Kasumi-1 (cell line): ENCODE measurements at places on chromosomes 16 and 17.
A peak's percentile ranks its signal among the peaks of the same experiment; 100 is the strongest.

DNA sequence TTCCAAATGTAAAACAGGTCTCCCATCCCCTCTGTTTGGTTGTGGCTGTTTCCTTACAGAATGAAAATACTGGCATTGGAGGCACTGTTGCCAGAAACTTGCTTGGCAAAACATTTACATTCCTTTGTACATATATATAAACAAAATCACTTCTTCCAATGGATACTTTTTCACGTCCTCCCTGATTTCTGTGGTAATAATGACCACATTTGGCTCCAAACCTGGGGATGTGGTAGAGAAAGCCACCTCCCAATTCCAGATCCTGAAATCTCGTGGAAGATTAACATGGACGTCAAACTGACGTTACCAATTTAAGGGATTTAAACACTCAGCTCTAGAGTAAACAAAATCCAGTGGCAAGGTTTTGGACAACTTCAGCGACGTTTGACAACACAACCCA lies 370.8 kb upstream of the ZFHX3 start:
- DNase-seq, result no peak

DNA sequence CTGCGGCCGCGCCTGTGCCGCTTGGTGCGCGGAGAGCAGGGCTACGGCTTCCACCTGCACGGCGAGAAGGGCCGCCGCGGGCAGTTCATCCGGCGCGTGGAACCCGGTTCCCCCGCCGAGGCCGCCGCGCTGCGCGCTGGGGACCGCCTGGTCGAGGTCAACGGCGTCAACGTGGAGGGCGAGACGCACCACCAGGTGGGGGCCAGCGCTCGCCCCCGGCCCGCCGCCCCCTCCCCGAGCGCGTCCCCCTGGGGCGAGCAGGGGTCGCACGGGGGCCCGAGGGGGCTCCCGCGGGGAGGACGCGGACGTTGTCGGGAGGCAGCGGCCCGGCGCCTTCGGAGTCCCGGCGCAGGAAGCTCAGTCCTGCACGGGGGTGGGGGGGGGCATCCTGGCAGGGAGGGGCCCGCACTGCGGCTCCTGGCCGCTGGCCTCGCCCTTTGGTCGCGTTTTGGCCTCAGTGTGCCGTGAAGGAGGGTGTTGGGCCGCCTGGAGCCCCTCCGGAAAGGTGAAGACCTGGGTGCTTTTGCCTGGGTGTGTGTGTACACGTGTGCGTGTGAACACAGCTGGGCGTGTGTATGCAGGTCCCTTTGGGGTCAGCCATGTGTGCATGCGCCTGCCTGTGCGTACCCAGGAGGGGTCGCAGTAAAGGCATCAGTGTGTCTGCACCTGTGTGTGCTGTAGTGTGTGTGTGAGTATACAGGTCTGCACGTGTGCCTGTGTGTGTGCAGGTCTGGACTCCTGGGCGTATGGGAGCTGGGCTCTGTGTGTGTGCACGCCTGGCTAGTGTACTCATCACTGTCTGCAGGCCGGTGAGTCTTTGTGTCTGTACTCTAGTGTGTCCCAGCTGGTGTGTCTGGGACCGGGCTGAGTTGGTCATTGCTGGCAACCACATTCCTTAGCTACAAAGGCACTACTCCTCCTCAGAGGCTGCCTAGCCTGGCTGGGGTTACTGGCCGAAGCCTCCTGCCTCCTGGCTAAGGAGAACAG lies 615 bp downstream of the NHERF2 start:
- DNase-seq, result no peak

DNA sequence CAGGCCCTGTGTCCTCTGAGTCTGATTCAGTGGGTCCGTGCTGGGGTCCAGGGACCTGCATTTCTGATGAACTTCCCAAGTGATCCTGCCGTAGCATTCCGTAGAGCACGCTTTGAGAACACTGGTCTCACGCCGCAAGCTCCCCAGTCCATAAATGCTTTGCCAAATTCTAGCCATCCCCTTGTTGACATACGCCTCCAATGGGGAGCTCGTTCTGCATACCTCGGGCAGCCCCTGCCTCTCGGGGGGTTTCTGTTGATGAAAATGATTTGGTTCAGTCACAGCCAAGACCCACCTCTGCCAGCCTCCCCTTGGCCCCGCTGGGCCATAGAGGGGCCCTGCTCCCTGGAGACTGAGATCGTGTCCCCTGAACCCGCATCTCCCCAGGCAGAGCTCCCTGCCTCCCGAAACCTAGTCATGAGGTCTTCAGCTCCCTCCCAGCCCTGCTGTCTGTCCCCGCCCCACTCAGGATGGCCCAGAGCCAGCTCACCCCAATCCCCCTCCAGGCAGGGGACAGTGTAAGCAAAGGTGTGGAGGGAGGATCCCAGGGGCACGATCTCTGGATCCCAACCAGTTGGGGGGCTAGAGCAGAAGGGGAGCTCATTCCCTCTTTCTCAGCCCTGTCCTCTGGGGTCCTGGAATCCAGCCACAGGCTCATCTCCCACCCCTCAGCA lies 16.2 kb upstream of the SPNS2 start:
- DNase-seq, result no peak

GRCh38 chr17:4728124-4728523 lies 3.1 kb upstream of the MED11 start:
- no peak for DNase-seq

DNA sequence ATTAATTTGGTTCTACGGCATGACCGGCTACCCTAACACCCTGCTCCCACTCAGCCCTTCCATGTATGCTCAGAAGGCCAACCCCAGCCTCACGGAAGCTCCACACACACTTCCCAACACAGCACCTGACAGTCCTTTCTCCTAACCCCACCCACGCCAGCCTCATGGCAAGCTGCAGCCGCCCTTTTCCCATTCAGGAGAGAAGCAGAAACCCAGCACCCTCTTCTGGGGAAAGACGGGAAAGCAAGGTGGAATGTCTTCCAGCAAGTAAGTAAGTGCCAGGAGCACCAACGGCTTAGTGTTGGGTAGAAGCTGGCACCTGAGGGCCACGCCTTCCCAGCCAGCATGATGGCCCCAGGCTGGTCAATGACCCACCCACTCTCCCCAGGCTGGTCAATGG lies 32.1 kb downstream of the ABR start:
- peak; percentile 11 for DNase-seq

GRCh38 chr17:64439956-64440355 lies 9.0 kb upstream of the MILR1 start:
- no peak for DNase-seq

DNA sequence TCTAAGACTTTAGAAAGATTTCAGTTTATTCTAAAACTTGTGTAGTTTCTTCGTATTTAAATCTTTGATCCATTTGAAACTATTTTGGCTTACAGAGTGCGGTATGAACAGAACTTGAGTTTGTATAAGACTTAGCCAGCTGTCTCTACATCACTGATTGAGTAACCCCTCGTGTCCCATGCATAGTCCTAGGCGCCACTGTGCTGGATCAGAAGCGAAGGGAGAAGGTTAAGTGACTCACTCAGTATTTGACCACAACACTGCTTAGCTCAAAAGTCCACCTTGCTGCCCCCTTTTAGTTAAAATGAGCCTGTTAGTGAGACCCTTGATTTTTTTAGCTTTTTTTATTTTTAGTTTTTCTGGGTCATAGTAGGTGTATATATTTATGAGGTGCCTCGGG lies 28.4 kb downstream of the CD300LB start:
- no peak for DNase-seq
